Stimulated activated CD8-positive, alpha-beta memory T cell treated with anti-CD3 and anti-CD28 coated beads, Interleukin-7, amount 100 ng/mL, for 4 hours (primary cell): ENCODE measurements at places on chromosomes 3 and 15.

- DNase-seq = no peak
Measured at GRCh38 chr15:39167164-39168058, 413.5 kb upstream of the THBS1 start.

DNA sequence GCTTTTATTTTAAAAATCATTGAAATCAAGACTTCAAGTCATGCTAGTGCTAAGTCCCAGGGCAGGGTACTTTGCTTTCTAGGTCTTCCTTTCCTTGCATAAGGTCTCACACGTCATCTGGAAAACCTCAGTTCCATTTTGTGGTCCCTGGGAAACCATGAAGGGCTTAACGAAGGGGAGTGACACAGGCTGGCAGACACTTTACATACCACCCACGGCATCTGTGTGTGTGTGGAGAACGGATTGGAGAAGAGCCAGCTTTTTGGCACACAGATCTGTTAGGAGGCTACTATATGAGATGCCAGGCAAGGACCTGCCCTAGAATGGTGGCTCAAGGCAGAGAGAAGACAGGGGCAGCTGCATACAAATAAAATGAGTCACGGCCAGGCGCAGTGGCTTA lies 107.5 kb upstream of the NSMCE3 start:
- DNase-seq = no peak

DNA sequence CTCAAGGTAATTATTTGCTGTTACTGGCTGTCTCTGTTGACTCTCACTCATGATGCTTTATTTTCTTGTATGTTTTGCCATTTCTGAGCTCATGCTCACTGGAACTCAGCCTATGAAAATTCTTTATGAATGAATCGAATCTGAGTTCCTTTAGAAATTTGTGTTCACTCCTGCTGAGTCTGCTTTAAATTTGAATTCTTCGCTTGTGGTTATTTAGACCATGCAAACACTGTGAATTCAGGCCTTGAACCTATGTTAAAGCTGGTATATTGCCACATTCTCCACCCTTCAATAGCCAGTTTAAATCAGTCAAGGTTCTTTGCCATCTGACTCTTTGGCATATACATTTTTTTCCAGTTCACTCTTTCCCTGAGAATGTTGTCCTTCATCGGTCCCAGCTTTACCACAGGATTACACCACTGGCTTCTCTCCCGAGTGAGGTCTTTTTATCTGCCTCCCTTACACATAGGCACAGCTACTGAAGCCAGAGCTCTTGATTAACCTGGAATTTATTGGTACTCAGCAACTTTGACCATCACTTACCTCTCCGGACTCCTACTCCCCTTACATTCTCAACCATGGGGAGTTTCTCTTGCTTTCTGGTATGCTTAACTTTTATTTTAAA lies 400.6 kb downstream of the VPS13C start:
- DNase-seq = no peak

- DNase-seq = no peak
Measured at GRCh38 chr3:161552984-161553560, 56.5 kb downstream of the OTOL1 start.

GRCh38 chr3:99731499-99731898 lies 86.2 kb upstream of the CMSS1 start:
- DNase-seq = no peak

GRCh38 chr3:10008588-10009344 lies 17.5 kb upstream of the FANCD2 start:
- DNase-seq = peak; percentile 60

- no peak for DNase-seq
Measured at GRCh38 chr15:70770863-70771262, 7.5 kb upstream of the UACA start.

GRCh38 chr15:51874751-51875644 lies 45.5 kb downstream of the TMOD3 start:
- no peak for DNase-seq

DNA sequence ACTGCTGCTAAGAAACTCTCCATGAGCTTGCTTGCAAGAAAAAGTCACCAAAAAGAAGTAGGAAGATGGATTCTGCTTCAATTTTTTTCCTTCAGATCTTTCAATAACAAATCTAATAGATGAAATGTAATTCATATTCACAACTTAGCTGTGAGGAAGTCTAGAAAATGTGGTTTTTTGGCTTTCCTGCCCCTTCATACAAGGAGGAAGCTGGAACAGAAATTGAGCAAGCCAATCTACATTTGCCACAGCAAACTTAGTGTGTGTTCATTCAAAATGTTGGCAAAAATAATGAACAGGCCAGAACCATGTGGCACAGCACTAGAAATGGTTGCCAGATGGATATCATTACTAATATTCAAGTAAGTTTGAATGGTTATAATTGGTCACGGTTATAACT lies 93.2 kb upstream of the NEDD4 start:
- DNase-seq = no peak

- DNase-seq = no peak
Measured at GRCh38 chr15:101152914-101153313, 98.9 kb downstream of the CHSY1 start.

- DNase-seq = no peak
Measured at GRCh38 chr3:99714146-99714545, 75.8 kb downstream of the COL8A1 start.

- DNase-seq = no peak
Measured at GRCh38 chr3:178300441-178300959, 235.7 kb upstream of the KCNMB2 start.

GRCh38 chr15:32872621-32873283 lies 154.9 kb downstream of the GREM1 start:
- DNase-seq = no peak

GRCh38 chr15:93261845-93262244 lies 172.8 kb upstream of the RGMA start:
- no peak for DNase-seq

- no peak for DNase-seq
Measured at GRCh38 chr3:183541738-183542137, 13.8 kb downstream of the KLHL6 start.

GRCh38 chr3:151443583-151443982 lies 17.3 kb downstream of the IGSF10 start:
- no peak for DNase-seq

GRCh38 chr3:72034986-72035385 lies 250.0 kb upstream of the PROK2 start:
- DNase-seq = no peak

DNA sequence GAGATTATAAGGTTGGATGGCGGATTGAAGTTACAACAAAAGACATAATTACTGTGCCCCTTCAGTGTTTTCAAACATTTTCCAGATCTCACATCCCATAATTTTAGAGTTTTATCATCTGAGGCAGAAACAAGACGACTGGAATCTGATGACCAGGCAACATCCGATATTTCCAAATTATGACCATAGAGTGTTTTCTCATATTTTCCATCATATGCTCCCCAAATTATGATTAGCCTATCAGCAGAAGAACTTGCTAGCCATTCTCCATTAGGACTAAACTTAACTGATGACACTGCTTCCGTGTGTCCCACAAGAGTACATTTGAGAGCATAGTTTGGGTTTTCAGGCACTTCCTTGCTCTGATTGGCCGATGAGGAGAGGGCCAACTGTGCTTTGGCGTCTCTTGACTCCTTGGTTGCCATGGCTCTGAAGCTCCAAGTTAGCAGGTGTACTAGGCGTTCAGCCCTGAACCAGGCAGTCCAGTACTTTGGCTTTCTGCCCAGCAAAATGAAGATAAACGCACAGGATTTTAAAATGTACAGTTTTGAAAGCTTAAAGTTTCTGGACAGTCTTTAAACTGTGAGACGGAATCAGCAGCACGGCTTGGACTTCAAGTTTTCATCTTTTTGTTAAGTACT lies 638 bp downstream of the WDR5B start:
- DNase-seq = peak; percentile 5

GRCh38 chr3:188531210-188531609 lies 377.3 kb downstream of the LPP start:
- no peak for DNase-seq

DNA sequence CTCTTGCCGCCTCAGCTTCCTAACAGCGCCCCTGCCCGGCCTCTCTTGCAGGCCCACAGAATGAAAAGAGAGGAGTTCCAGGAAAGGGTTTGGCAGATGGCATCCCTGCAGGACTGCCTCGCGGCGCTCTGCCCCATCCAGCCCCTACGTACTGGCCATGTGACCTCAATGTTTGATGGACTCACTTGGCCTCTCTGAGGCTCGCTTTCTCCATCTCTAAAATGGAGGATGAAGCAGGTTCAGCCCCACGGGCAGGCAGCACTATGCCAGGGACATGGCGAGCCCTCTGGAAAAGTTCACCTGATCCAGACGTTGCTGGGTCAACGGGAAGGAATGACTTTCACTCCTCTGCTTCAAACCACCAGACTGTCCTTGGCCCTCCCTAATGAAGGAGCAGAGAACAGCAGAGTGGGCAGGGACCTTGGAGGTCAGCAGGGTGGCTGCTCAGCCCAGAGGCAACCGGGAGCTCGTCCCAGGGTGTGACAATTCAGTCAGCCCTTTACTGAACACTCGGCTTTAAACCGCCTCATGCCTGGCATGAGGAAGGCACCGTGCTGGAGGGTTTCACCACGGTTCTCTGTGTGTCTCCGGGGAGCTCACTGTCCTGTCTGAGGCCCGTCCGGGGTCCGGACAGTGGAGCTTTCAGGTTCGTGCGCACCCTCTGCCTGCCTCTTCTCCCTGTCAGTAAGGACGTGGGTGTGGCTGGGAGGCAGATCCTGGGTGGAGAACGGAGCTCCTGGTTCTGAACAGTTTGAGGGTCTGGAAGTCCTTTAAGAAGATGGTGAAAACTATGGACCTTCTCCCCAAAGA lies 101.3 kb downstream of the LINGO1 start:
- DNase-seq = no peak
